ENCODE measurements at places on chromosomes 7 and 10.

DNA sequence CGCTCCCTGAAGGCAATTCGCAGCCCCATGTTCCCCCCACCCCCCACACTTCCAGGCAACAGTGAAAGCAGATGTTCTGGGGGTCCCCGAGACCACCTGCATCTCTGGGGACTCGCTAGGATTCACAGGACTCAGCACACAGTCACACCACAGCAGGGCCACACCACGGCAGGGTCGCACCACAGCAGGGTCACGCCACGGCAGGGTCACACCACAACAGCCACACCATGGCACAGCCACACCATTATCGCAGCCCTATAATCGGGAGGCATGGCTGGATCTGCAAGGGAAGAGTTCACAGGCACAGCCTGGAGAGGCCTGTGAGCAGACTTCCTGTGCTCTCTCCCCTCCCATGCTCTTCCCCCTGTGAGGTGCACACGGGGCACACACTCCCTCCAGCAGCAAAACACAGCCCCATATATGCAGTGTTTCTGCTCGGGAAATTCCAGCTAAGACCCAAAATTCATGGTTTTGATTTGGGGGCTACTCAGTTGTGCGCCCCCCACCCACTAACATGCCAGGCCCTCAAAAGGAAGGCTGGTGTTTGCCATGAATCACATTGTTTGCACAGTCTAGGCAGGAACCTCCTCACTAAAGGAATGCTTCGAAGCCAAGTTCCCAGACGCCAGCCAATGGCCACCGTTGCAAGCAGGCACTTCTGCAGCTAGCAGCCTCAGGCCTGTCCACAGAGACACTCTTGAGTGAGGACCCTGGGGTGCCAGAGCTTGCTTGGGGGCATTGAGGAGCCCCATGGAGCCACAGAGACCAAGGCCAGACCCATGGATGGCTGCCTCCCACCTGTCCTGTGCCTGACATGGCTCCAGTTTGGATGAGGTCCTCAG lies 7.0 kb upstream of the DPYSL4 start:
- DNase-seq = no peak

DNA sequence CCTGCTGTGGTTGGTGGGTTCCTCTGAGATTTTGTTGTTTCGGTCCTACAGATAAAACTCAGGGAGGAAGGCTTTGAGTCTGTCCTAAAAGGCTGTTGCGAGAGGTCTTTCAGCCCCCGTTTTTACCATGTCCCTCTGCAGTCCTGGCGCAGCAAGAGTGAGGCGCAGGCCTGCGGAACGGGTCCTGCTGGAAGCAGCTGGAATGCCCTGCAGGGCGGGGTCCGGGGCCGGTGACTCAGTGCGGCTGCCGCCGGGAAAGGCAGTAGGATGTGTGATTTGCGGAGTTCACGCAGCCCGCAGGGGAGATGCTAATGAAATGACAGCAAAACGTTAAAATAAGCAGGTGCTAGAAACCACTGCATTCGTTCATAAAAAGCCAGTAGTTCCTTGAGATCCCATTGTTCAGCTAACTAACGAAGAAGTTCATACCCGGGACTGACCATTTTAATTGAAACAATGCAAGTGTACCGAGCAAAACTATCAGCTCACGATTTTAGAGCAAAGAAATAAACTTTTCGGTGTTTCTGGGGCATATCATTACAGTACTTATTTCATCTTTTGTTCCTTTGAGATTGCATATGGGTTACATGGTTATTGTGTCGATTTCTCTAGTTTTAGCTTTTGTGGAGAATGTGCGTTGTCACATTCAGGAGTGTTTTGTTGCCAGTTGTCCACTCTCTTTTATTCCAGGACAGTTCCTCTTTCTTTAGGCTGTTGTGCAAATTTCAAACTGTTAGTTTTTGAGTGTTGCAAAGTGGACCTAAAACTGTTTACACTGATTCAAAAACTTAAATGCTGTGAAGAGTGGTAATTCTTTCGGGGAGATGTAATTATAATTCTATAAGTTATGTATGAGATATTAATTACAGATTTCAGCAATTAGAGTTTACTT lies 783 bp downstream of the ANLN start:
- DNase-seq = no peak

GRCh38 chr10:49653273-49653929 lies 26.1 kb upstream of the C10orf53 start:
- DNase-seq = no peak

DNA sequence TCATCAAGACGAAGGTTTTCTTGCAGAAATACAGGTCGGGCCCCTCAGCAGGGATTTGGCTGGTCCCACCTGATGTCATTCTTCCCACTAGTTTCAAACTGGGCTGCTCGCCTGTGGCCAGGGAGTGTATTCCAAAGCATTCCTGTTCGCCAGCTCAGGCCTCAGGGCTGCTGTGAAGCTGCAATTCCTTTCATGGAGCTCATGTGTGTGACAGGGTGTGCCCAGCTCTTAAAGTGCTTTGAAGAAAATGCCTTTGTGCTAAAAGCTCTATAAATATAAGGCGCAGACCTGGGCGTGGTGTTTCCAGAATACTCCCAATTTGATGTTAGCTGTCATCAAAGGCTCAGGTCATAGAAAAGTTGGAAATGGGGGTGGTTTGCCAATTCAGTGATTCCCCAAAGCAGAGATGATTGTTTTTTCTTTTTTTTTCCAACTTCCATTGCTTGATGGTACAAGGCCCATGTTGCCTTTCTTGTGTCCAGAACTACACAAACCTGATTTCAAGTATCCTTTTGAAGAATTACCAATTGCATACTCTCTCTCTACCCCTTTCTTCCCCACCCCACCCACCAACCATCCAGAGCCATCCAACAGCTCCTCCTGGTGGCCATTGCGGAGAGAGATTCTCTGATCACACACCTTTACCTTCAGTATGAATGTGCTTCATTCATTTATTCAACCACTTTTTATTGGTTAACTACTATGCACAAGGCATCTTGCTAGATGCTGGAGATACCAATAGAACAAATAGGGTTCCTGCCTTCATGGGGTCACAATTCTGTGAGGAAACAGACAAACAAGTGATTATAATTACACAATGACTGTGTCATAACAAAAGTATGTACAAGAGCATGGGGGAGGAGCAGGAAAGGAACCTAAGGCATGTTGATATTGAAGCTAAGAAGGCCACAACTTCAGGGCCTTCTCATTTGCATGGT lies 297.3 kb upstream of the LYZL1 start:
- DNase-seq = no peak

- no peak for DNase-seq
These were observed 19.5 kb upstream of the NOM1 start for GRCh38 chr7:156929789-156930539.

GRCh38 chr7:157502701-157503111 lies 165.9 kb downstream of the DNAJB6 start:
- DNase-seq = no peak

- no peak for DNase-seq
These were observed 66.1 kb downstream of the GNA12 start for GRCh38 chr7:2777898-2778535.

DNA sequence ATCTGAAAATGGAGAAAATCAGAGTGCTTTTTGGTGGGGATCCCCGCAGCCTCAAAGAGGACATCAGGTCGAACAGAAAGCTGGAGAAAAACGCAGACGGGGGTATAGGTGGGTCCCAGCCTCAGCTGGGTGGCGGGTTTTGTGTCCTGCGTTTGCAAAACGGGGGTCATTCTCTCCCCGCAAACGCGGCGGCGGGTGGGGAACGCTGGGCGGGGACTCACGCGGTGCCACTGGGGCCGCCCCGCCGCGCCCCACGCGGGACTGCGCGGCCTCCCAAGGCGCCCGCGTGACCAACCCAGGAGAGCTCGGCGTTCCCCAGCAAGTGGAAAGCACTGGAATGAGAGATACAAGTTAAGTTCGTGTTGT lies 806 bp upstream of the VIPR2 start:
- DNase-seq = no peak

- DNase-seq = no peak
These were observed 27.0 kb upstream of the GLI3 start for GRCh38 chr7:42263971-42264370.

- DNase-seq = no peak
These were observed 42.8 kb downstream of the PPIF start for GRCh38 chr10:79390057-79390456.

- no peak for DNase-seq
These were observed 167.5 kb downstream of the NRF1 start for GRCh38 chr7:129778770-129779601.

DNA sequence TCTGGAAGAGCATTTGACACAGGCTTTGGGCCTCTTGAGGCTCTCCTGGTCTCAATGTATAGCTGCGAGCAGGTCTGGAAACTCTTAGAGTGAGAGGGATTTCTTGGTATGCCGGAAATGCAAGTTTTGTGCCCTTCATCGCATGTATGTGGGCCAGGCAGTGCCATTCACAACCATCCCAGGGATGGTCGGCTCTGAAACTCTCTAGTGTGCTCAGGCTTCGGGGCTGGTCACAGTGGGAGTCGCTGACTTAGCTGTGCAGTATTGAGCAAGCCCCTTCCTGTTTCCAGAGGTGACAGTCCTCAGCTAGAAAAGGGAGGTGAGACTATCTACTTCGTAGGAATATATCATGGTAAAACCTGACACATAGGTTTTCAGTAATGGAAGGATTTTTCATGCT lies 2.0 kb upstream of the AOAH start:
- no peak for DNase-seq

- no peak for DNase-seq
These were observed 43.9 kb downstream of the C10orf120 start for GRCh38 chr10:122655524-122656307.

DNA sequence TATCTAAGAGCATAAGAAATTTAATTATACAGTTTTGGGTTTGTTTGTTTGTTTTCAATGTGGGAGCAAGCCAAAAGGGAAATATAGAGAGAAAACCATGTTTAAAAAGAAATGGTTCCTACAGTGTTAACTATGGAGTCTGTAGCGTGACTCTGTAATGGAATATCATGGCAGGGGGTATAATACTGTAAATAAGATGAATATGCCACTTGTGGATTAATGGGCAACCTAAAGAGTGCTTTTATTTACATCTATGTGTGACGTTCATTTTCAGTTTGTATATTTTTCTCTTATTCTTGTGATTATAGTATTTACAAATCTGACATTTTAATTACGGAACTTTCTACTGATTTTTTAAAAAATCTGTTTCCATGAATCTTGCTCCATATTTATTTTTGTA lies 95.9 kb downstream of the POLL start:
- no peak for DNase-seq

DNA sequence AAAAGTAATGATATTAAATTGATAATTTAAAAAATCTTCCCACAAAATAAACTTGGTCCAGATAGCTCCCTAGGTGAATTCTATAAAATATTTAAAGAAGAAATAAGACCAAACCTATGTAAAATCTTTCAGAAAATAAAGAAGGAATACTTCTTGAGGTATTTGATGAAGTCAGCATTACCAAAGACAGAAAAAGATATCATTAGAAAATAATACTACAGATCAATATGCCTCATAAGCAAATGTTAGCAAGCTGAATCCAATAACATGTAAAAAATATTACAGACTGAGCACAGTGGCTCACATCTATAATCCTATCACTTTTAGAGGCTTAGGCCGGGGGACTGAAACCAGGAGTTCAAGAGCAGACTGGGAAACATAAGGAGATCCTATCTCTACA lies 30.0 kb downstream of the TMEM26 start:
- no peak for DNase-seq

GRCh38 chr7:37495574-37496184 lies 47.0 kb upstream of the ELMO1 start:
- DNase-seq = no peak

GRCh38 chr10:109823196-109823595 lies 100.1 kb downstream of the XPNPEP1 start:
- no peak for DNase-seq

DNA sequence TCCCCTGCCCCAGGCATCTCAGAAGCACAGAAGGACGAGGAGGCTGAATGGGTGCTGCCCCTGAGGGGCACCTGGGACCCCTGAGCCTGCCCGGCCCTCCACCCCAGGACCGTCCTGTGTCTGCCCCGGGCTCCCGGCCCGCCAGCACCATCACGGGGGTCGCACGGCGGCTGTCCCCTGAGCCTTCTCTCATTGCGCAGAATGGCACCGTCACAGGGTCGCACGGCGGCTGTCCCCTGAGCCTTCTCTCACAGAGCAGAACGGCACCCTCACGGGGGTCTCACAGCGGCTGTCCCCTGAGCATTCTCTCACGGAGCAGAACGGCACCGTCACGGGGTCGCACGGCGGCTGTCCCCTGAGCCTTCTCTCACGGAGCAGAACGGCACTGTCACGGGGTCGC lies 31.5 kb downstream of the FAM20C start:
- DNase-seq = no peak

DNA sequence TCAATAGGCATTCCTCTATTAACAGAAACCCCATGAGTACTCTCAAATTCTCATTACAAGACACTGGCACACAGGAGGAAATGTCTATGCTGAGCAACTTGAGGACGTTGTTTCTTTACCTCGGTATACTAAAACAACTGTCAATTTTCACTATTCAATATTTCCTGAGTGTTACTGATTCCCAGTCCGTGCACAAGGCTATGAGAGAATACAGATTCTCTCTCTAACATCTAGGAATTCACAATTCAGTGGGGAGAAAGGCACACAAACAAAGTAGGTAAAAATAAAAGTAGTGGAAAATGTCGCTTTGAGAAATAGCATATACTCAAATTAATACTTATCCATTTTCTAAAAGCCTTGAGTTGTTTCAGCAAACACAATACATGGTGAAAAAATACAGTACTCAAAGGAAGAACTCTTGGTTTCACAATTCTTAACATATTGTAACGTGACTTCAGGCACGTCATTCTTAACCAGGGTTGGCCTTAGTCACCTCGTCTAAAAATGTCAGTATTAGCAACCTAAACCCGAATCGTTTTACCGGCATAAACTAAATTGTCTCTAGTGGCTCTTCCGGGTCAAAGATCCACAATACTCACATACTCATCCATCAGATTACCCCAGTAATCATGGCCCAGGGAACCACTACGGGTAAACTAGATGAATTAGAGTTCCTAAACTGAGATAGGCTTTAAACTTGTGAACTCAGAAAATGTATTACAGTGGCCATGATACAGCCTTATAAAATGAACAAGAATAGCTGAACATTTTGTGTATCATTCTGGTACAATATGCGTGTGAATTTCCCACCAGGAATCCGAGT lies 1.5 kb downstream of the IPMK start:
- no peak for DNase-seq

DNA sequence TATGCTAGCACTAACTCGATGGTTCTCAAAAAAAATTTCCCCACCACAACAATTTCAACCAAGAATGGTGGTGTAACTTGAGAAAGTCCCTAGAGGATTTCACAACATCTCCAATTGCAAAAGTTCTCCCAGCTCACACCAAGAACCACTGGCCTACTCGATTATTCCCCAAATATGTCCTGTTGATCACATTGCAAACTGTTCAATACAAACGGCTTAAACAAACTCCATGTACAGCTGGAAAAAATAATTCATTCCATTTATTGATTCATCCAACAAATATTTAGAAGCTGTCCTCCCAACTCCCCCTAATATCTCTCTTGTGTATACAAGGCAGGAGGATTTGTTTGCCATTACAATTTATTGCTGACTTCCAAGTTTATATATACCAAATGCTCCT lies 19.1 kb downstream of the TMEM176B start:
- no peak for DNase-seq

GRCh38 chr7:20503278-20503950 lies 112.1 kb upstream of the ABCB5 start:
- DNase-seq = no peak

Data from brain pericyte (primary cell).